HEK293T (cell line): ENCODE measurements at places on chromosomes 7 and 10.

- DNase-seq: no peak
Measured at GRCh38 chr7:150804802-150805201, 4.2 kb downstream of the TMEM176A start.

- DNase-seq: no peak
Measured at GRCh38 chr7:79185605-79186004, 267.9 kb downstream of the MAGI2 start.

DNA sequence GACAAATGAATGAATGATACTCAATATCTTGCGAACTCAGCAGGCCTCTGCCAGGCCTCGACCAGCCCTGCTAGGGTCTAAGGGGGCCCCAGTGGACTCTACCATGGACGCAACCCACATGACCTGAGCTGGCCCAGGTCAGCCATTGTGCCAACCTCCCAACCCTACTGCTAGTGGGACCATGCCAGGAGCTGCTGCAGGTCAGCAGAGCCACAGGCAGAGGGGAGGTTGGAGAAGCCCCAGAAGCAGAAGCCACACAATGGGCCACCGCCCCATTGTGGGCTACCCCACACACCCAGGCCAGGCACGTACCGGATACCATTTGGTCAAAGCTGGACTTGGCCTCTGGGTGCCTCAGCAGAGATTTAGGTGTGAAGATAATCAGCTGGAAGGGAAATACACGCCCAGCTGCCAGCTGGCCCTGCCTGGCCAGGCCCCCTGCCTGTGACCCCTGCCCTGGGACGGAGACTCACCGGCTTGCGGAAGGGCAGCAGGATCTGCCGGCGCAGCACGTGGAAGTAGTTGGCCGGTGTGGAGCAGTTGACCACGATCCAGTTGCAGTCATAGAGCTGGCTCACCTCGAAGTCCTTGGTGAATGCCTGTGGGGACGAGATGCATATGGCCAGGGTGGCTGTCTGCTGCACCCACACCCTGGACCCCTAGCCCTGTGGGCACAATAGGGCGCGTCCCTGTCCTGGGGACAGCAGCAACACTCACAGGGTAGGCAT, 24.5 kb downstream of the OGDHL start:
- no peak for DNase-seq

DNA sequence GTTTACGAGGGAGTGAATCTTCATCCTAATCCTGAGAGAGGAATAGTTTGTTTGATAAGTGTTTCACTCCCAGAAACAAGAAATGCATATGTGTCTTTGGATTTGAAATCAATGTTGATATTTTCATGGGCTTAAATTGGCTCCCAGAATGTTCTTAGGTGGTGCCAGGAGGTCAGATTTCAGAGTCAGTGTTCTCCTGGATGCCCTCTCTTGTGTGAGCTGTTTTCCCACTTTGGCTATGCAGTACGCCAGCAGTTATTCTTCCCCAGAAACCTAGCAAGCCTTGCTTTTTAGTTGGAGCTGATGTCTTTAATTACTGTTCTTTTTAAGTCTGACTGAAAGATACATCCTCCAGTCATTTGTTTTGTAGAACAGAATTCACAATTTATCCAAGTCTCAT, 291.4 kb downstream of the DNAJB9 start:
- no peak for DNase-seq

GRCh38 chr10:131503992-131504391, 192.5 kb upstream of the TCERG1L start:
- no peak for DNase-seq

GRCh38 chr7:72343991-72344390, 68.1 kb downstream of the CALN1 start:
- no peak for DNase-seq

- no peak for DNase-seq
Measured at GRCh38 chr10:114573330-114574045, 84.6 kb downstream of the ABLIM1 start.

GRCh38 chr10:68870545-68871104, 30.5 kb upstream of the DDX50 start:
- DNase-seq: no peak

GRCh38 chr10:77005871-77006270, 631.7 kb downstream of the KCNMA1 start:
- DNase-seq: no peak

DNA sequence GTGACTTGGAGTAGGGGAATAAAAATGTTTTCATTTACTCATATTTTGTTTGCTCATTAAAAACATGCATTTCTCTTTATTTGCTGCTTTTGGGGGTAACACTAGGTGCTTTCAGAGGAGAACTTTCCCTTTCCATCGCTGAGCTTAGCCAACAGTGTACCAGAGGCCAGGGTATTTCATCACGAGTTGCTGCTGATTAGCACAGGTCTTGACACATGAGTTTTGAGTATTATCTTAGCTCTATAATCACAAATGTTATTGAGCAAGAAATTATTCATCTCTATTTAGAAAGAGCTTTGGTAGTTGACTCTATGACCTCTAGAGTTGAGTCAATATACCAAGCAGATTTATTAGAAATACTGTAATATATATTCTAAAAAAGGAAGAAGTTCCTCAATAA, 375.9 kb downstream of the NXPH1 start:
- no peak for DNase-seq

- DNase-seq: no peak
Measured at GRCh38 chr10:83930-84530, 34.9 kb upstream of the TUBB8 start.
